ENCODE measurements at places on chromosomes 5 and 9. TPM values are rescaled to one million over a fixed set of nuclear protein-coding genes. Genes with fewer than 3 reads are reported as not detected.

DNA sequence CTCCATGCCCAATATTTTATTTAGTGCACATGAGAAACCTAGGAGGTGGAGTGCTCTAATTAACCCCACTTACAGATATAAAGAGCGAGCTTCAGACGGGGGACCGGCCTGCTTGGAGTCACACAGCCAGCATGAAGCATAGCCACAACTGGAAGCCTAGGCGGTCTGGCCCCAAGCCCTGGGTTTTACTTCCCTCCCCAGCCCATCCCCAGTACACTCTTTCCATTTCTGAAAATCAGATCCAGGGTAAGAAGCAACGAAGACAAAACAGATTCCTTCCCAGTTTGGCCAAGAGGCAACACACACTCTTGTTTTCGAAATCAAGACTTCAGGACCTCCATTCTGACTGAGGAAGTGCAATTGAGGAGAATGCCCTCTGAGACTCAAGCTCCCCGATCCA is 27.1 kb downstream of the KCNMB1 start:
- no peak for DNase-seq

The TSSK1B gene
- not detected for total RNA-seq

GRCh38 chr5:140145818-140146522 is 20.2 kb downstream of the IGIP start:
- peak; percentile 72 for DNase-seq

DNA sequence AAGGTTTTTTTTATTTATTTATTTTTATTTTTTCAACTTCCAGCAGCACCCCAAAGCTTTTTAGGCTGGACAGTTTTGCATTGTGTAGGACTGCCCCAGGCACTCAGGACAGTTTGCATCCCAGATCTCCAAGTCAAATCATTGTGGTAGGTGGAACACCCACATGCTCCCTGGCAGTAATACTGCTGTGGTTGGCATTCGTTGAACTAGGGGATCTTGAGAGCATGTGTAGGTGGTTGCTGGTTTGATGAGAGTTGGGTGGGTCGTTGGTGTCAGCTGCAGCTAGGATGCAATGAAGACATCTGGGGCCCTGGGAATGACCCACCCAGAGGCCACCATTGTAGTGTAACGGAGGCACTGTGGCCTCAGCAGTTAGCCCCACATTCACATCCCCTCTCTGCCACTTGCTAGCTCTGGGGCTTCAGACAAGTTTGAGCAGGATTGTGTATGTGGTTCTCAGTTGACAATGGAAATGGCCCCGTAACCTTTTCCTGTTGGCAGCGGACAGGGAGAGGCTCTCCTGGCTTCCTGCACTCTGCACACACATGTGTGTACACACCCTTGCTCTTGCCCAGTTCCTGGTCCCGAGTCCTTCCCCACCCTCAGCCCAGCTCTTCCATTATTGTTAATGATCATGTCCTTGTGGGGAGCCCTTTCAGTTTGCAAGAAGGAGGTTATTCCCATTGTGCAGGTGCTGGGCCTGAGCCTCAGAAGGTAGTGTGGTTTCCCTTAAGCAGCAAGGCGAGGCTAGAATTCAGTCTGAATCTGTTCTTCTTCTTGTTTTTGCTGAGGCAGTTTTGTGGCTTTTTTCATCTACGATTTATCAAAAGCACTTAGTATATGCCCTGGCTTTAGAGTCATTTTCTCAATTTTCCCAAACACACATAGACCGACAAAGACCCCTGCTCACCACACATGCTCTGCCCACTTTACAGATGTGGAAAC is 46.5 kb downstream of the PPARGC1B start:
- DNase-seq = no peak

GRCh38 chr5:107435061-107435460 is 235.7 kb downstream of the EFNA5 start:
- DNase-seq = no peak

GRCh38 chr9:95620314-95620713 is 103.5 kb upstream of the PTCH1 start:
- DNase-seq = no peak

The SLCO6A1 gene
- total RNA-seq = 0.46 TPM

Measured in H9 (cell line).